ENCODE measurements at places on chromosomes 4 and X. TPM values are rescaled to one million over a fixed set of nuclear protein-coding genes. Genes with fewer than 3 reads are reported as not detected.

- no peaks in the 10 kb centered on the region for H3K4me1 ChIP-seq
- H3K27me3 ChIP-seq, result no peaks in the 10 kb centered on the region
- no peak overlapping the region for H3K4me3 ChIP-seq
- no peaks in the 10 kb centered on the region for H3K36me3 ChIP-seq
- H3K27ac ChIP-seq, result no peak overlapping the region
Observed at GRCh38 chr4:27198971-27199370, 338.3 kb downstream of the STIM2 start.

- H3K27ac ChIP-seq, result no peak overlapping the region
- no peaks in the 10 kb centered on the region for H3K4me1 ChIP-seq
- DNase-seq, result no peak
- H3K36me3 ChIP-seq, result no peaks in the 10 kb centered on the region
- no peak overlapping the region for H3K4me3 ChIP-seq
Observed at GRCh38 chr4:70654605-70655011, 11.7 kb downstream of the JCHAIN start.

- H3K4me3 ChIP-seq, result no peak overlapping the region
- H3K4me1 ChIP-seq, result no peaks in the 10 kb centered on the region
- H3K36me3 ChIP-seq, result no peaks in the 10 kb centered on the region
- DNase-seq, result no peak
- H3K27me3 ChIP-seq, result no peaks in the 10 kb centered on the region
Observed at GRCh38 chr4:30744957-30745640, 24.9 kb downstream of the PCDH7 start.

DNA sequence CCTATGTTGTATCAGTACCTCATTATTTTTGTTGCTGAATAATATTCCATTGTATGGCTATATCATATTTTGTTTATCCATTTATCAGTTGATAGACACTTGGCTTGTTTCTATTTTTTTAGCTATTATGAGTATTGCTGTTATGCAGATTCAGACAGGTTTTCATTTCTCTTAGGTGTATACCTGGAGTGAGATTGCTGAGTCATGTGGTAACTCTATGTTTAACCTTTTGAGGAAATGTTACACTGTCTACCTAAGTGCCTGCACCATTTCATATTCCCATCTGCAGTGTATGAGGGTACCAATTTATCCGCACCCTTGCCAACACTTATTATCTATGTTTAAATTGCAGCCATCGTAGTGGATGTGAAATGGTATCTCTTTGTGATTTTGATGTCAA is 43.0 kb upstream of the SH3RF1 start:
- H3K27ac ChIP-seq, result no peak overlapping the region
- DNase-seq, result no peak
- H3K4me1 ChIP-seq, result no peaks in the 10 kb centered on the region
- peaks cover 17% of the 10 kb centered on the region for H3K27me3 ChIP-seq
- no peak overlapping the region for H3K4me3 ChIP-seq

DNA sequence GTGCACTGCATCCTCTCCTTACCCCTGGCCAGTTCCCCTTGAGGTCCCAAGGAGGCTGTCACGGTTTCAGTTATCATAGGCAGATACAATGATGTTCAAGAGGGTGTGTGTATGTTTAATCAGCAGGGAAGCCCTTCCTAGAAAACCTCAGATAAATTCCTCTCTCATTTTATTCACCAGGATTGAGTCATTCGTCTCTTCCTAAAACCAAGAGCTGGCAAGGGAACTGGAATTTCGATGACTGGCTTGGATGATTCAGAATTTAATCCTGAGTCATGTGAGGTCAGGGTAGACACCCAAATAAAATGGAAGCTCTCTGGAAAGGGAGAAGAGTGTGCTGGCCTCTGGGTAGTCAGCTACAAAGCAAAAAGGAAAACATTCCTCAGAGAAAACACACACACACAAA is 106.2 kb upstream of the RAPGEF2 start:
- no peaks in the 10 kb centered on the region for H3K4me1 ChIP-seq
- H3K27ac ChIP-seq, result no peak overlapping the region
- no peak for DNase-seq

DNA sequence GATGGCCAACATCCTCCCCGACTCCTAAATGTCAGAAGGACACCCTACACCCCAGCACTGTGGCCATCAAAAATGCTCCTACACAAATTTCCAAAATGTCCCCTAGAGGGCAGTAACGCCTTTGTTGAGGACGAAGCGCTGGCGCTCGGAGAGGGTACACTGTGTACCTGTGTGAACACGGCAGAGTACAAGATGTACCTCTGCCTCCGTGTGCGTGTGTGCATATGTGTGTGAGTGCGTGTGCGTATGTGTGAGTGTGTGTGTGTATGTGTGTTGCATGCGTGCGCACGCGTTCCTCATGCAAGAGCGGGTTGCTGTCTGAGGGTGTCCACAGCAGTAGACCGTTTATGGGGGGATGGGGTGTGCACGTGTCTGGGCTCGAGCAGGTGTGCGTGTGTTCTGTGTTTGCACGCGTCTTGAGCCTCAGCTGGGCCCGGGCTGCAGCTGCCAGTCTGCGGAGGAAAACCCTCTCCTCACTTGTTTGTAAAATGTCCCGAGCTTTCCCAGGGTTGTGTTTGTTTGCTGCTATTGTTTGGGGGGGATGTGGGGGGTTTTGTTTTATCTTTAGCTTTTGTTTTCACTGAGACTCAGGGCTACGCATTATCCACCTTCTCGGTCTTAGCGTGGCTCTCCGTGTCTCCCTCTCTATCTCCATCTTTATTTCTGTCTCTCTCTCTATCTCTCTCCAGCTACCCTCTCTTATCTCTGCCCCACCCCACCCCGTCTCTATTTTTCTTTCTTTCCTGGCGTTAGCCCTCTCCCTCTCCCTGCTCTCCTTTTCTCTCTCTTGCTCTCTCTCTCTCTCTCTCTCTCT is 10.4 kb upstream of the TSPYL2 start:
- H3K36me3 ChIP-seq, result no peaks in the 10 kb centered on the region
- peak; percentile 73 for DNase-seq
- peak overlapping the region; percentile 82 for H3K4me3 ChIP-seq
- peaks cover 13% of the 10 kb centered on the region for H3K4me1 ChIP-seq

DNA sequence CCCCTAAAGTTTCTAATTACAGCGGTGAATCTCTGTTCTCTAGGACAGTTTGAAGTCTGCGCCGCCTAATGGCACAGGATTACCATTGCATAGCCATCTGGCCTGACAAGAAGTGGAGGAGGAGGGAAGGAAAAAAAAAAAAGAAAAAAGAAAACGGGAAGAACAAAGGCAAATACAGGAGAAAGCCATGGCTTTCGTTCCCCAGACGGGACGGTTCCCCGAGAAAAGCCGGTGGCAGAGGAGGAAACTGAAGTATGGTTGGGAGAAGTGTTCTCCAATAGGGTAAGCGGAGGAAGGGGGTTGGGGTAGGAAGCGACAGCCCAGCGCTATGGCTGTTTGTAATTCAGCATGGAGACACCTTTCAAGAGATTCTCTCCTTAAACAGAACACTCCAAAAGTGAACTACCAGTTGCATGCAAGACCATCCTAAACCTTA is 80.8 kb downstream of the HMGN5 start:
- H3K27me3 ChIP-seq, result peaks cover 1% of the 10 kb centered on the region
- peak; percentile 46 for DNase-seq
- no peaks in the 10 kb centered on the region for H3K36me3 ChIP-seq
- peak overlapping the region; percentile 85 for H3K4me3 ChIP-seq

DNA sequence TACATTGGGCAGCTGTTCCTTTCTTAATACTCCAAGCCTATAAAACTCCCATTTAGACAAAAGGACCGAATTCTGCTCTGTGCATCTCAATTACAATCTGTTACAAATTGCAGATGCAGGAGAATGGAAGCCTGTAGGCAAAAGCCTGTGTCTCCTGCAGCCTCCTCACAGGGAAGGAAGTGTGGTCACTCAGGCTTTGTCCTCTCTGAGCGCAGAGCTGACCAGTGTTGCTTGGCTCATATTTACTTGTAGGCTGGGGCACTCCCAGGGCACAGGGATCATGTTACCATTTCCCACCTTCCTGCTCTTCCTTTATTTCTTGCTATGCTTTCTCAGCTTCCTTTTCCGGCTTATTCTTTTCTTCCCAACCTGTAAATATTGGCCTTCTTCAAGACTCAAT is 15.7 kb downstream of the SUPT20HL2 start:
- no peaks in the 10 kb centered on the region for H3K4me1 ChIP-seq
- DNase-seq, result no peak
- H3K27me3 ChIP-seq, result peaks cover 2% of the 10 kb centered on the region
- H3K36me3 ChIP-seq, result no peaks in the 10 kb centered on the region

DNA sequence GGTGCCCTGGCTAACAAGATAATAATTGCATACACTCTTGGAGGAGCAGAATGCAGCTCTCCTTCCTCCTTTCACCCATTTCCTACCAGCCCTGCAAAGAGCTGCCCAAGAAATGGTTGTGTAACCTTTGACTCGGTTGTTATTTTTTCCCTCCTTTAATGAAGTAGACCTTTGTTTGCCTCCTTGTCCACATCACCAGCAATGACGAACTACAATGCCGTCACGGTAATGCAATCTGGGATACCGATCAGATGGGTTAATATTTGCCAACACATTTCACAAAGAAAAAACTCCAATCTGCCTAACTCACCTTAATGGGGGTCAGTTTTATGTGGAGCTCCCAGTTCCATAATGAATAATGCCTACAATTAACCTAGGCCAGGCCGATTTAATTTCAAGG is 32.0 kb downstream of the GPRIN3 start:
- H3K4me3 ChIP-seq, result no peak overlapping the region
- no peak overlapping the region for H3K27ac ChIP-seq
- DNase-seq, result no peak
- peaks cover 70% of the 10 kb centered on the region for H3K4me1 ChIP-seq
- H3K36me3 ChIP-seq, result peaks cover 10% of the 10 kb centered on the region

DNA sequence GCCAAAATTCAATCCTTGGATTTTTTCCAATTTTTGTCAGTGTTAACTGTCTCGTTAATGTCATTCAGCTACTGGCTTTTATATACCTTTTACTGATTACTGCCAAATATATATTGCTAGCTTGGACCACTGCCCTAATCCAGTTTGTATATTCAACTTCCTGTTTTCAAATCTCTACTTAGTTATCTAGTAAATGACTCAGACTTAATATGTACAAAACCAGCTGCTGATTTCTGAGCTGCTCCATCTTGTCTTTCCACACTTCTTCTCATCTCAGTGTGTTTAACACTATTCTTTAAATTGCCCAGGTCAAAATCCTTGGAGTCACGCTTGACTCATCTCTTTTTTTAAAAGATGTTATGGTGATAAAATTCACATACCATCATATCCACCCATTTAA is 1196.7 kb downstream of the RAPGEF2 start:
- no peaks in the 10 kb centered on the region for H3K36me3 ChIP-seq
- no peak overlapping the region for H3K27ac ChIP-seq
- no peaks in the 10 kb centered on the region for H3K4me1 ChIP-seq
- H3K4me3 ChIP-seq, result no peak overlapping the region
- H3K27me3 ChIP-seq, result no peaks in the 10 kb centered on the region
- no peak for DNase-seq

DNA sequence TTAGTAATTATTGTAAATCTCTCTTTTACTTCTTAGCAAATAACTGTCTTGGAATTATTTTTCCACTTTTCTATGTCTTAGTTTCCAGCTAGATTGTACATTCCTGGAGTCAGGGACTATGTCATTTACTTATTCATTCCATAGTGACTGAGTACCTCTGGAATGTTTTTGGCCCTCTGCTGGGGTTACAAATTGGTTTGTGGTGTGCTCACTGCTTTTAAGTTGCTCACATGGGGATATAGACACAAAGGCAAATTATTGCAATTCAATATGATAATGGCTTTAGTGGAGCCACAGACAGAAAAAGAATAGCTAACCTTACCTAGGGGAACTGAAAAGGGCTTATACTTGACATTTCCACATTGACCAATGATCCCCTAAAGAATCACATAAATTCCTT is 63.7 kb upstream of the PDGFRA start:
- no peaks in the 10 kb centered on the region for H3K36me3 ChIP-seq
- no peak overlapping the region for H3K27ac ChIP-seq
- no peak for DNase-seq
- peaks cover 7% of the 10 kb centered on the region for H3K27me3 ChIP-seq

DNA sequence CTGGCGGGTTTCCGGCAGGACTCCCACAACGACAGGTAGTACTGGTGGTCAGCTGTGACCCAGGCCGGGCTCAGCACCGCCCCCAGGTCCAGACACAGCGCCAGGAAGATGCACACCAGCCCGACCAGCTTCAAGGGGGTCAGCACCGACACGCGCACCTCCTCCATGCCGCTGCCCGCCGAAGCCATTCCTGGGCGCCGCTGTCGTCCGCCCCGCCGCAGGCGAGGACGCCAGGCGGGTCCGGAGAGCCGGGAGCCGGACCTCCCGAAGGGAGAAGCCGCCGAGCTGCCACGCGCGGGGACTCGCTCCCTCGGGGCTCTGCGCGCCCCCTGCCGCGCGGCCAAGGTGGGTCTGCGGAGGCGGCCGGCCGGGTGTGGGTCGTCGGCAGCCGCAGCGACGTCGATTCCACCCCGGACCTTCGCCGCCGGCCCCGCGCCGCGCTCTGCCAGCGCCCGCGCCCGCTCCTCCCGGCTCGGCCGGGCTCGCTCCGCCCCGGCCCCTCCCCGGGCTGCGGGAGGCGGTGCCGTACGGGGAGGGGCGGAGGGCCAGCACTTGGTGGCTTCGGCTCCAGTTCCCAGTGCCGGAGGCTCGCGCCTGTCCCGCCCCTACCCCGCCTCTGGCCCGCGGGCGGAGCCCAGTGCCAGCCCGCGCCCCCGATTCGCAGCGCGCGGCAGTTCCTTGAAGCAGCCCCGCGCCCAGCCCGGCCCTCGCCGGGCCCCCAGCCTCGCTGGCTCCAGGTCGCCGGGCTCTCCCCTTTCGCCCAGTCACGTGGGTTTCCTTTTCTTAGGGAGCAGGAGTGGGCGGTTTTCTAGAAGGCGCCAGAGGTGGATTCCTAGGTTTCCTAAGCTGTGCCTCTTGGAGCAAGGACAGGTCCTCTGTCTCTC is at the start of gene TMEM47:
TSS of gene TMEM47 (minus strand) at position 444 of the 884 bp plus-strand sequence. CDS start at position 188, 256 bp downstream.
- no peak for DNase-seq
- H3K27me3 ChIP-seq, result peaks cover 11% of the 10 kb centered on the region
- H3K27ac ChIP-seq, result no peak within 1 kb of the TSS
- no peak within 1 kb of the TSS for H3K4me3 ChIP-seq
- peaks cover 7% of the 10 kb centered on the region for H3K36me3 ChIP-seq

The IL2 gene
- 164 TPM for total RNA-seq

The CT83 gene
- not detected for total RNA-seq

The SHROOM2 gene
- not detected for total RNA-seq

The NUDT11 gene
- total RNA-seq, result 2.8 TPM

The MAGIX gene
- 1.0 TPM for total RNA-seq

The ENPEP gene
- not detected for total RNA-seq

Data from activated CD4-positive, alpha-beta memory T cell treated with anti-CD3 and anti-CD28 coated beads for 36 hours (primary cell).